ENCODE measurements at places on chromosomes 1 and 21.

DNA sequence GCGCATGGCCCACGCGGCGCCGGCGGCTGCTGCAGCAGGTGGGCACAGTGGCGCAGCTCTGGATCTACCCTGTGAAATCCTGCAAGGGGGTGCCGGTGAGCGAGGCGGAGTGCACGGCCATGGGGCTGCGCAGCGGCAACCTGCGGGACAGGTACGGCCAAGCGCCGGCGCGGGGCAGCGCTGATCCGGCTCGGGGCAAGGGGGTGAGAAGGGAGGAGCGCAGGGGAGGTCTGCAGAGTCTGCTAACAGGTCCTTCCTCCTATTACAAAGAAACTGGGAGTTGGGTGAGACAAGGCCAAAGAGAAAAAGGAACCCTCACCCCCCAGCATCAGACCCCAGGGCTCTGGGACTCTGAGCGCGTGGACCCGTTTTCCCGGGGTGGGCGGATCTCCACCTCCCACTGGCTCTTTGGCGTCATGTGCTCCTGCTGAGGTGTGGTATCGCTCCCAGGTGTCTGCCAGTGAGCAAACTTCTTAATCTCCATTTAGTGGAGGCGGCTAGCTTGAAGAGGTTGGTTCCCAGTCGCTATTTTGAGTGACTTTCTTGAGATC is 431 bp downstream of the MTARC1 start:
- DNase-seq, result no peak

DNA sequence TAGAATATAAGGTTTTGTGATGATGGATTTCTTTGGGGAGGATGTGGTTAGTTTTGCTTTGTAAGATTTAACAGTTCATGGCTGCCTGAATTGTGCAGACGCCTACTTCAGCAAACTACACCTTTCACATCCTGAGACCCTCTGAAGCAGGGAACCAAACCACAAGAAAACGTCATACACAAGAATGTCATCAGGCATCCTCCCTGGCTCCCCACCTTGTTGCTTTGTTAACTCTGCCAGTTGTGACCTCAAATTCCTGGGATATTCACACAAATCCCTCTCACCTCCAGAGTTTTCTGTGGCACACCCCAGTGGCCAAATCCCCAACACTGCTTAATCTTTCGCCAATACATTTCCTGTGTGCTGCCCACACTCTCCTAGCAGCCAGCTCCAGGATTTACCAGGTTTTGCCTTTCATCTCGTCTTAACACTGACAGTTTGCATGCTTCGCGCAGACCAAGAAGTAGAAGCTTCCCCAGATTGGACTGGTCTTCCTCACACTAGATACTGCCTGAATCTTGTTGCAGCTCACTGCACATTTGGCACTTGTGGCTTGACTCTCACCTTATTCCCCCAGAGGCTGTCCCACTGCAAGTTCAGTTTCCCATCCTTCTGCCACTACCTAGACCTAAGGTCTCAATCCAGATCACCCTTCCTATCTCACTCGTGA is 51.1 kb upstream of the CTTNBP2NL start:
- DNase-seq, result no peak

- DNase-seq, result no peak
Measured at GRCh38 chr1:21938732-21939538, 1.8 kb upstream of the HSPG2 start.

- DNase-seq, result peak; percentile 87
Measured at GRCh38 chr1:10399444-10399941, 629 bp downstream of the PGD start.

DNA sequence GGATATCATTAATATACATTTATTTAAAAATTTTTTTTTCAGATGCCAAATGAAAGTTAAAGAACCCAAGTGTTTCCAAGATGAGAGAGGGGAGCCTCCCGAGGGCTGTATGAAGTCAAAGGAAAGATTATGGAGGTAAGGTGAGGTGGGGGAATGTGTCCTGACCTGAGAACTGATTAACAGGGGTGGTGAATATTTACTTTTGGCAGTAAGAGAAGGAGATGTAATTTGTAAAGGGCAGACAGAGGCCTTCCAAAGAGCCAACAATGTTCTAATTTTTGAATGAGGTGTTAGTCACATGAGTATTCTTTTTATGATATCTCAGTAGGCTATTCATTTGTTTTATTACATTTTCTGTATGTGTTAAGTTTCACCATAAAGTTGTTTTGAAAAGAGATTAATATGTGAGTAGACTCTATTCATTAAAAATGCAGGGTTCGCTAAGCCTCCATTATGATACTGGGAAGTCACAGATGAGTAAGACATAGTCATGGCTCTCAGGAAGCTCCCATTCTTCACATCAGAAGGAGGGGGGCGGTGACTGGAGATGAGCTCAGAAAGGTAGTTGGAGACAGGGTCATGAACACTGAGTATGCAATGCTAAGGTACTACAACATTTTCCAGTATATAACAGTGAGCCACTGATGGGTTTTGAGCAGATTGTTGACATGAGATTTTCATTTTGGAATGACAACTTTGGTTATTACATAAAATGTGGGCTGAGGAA is 62.4 kb upstream of the TNFSF18 start:
- DNase-seq, result peak; percentile 48

GRCh38 chr1:89590341-89591080 is 42.4 kb upstream of the LRRC8C start:
- no peak for DNase-seq

DNA sequence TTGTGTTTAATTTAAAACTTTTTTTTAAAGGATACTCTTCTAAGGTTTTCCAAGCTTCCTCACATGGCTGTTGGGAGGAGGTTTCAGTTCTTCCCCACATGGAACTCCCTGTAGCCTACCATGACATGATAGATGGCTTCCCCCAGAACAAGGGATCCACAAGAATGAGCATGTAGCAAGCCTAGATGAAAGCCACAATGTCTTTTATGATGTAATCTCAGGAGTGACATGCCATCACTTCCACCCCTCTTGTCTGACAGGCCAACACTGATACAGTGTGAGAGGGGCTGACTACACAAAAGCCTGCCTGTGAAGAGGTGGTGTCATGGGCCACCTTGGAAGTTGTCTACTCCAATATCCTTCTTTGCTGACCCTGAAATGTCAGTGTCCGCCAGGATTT is 32.0 kb downstream of the CD34 start:
- DNase-seq, result no peak

DNA sequence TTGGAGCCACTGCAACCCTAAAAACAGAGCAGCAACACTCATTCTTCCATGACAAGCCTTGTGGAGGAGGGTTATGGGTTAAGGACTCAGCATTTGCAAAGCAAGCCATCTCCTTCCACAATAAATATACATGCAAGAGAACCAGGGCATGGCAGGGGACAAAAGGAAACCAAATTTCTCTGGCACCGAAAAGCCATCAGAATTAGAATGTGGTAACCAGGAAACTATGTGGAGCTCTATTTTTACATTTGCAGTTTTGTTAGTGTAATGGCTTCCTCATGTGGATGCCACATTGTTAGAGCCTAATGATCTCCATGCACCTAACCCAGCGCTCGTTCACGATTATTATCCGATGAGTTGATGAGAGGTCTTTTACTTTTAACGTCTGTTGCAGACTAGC is 91.7 kb downstream of the NAV1 start:
- no peak for DNase-seq

DNA sequence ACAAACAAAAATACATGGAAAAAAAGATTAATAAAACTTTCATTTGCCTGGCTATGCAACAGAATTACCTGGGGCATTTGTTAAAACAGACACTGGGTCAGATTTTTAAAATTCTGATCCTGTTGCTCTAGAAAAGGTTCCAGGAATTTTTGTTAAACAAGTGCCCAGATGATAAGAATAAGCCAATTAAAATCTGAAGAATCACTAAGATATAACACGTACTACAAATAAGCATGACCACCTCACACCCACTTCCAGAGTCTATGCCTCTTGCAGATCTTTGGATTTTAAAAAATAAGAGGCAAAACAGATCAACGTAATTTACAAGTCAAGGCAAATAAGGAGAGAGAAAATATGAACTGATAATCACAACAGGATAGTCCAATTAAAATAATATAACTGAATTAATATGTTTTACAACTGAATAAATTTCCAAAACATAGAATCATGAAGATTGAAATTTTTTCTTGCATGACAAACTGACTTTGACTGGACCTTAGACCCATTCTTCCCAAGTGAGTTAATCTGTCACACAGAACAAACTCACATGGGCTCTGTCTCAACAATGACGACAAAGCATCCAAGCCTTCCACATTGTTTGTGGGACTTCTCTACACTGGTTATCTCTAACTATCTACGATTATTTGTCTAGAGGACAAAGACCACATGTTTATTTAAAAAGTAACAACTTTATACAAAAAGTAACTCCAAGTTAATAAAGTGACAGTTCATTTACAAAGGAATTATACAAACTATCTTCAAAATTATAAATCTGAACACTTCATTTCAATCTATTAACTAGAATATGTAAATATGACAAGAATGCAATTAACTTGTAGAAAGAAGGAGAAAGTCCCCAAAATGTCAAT is 56.9 kb downstream of the COP1 start:
- DNase-seq, result no peak

- no peak for DNase-seq
Measured at GRCh38 chr21:16420031-16420724, 690.4 kb downstream of the USP25 start.

DNA sequence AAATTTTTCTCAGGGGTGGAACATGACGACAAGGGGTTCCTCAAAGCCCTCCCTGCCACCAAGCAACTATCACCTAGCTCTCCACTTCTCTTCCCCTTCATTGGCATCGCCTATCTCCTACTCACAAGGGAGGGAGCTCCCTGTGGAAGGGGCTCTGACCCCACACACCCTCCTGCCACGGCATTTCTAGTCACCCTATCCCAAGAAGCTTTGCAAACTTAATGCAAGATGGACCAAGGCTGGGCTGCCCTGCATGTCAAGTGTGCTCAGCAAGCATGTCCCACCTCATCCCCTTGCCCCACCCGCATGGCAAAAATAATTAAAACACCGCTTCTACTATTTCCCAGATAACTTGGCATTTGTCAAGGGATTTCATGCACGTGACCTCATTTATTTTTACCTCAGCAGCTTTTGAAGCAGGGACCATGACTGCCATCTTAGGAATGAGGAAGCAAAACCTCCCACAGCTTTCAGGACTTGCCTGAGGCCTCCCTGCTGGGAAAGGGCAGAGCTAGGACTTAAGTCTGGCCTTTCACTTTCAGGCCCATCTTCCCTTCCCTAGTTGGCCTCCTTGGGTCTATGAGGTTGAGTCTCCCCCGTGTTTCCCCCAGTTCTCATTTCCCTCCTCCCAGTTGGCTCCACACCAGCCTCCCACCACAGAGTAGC is 161.3 kb downstream of the TSEN15 start:
- DNase-seq, result peak; percentile 96

DNA sequence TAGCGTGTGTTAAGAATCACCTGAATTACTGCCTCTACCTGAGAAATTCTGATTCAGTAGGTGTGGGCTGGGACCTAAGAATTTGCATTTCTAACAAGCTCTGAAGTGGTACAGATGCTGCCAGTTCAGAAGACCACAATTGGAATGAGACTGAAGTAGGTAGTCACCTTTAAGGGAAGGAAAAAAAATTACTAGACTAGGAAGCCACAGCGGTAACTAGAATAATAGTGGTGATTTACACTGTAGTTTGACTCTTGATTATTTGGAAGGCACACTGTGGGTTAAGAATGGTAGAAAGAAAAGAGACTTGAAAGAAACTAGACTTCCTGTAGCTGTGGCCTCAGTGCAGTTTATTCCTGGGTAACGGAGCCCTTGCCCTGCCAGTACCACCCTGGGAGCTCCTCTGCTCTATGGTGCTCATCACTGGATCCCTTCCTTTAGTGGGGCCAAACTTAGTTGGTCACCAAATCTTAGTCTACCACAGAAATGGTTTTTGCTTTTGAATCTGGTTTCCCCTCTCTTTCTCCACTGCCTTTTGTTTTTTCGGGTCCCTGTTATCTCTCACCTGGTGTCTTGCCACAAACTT is 43.6 kb downstream of the ARID1A start:
- no peak for DNase-seq

DNA sequence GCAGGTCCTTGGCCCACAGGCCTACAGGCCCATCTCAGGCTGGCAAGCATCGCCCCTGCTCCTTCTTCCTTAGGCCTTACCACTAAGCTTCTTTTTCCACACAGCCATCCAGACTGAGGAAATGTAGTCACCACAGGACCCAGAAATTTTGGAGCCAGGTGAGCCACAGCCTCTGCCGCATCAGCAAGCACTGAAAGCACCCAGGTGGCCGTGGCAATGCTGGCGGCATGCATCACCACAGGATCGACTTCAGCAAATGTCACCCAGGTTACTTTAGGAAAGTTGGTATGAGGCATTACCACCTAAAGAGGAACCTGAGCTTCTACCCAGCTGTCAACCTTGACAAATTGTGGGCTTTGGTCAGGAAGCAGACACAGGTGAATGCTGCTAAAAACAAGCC is 11.6 kb downstream of the PIGM start:
- no peak for DNase-seq

- peak; percentile 34 for DNase-seq
Measured at GRCh38 chr1:28045777-28046176, 42.6 kb downstream of the EYA3 start.

DNA sequence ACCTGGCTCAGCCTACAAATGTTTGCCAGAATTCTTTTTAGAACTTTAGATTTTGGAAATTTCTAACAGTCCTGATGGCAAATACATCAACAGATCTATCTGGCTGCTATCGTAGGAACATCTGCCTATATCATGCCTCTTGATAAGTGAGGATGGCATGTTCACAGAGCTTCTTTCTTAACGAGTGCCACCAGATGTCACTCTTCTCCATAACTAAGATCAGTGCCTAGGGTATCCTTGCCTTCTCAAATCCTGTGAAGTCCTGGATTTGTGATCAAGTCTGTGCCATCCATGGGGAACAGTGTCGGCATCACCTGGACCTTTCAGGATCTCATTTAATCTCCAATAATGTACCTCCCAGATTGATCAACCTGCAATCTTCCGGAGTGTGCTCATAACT is 36.5 kb upstream of the CD5L start:
- DNase-seq, result peak; percentile 58

DNA sequence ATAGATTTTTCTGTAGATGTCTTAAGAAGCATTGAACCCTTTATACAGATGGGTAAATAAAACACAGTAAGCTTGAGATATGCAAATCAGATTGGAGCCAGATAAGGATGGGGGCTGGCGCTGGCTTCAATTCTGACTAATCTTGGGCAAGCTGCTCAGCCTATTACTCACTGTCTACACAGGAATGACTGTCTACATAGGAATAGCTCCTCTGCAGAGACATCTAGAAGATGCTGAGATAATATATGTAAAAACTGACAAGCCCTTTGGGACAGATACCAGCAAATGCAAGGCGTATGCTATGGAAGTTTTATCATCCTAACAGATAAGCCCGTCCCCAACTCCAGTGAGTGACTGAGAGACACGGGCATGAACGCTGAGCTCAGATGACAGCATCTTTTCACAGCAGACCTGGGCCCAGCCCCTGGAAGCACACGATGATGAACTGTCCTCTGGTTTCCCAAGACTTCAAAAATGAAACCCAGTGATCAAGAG is 1.7 kb downstream of the CLDN14 start:
- DNase-seq, result no peak

Measured in suppressor macrophage treated with lipopolysaccharide for 4 hours (primary cell).